Activated CD8-positive, alpha-beta memory T cell treated with anti-CD3 and anti-CD28 coated beads for 1 hour (primary cell): ENCODE measurements at places on chromosomes 1 and 21.

DNA sequence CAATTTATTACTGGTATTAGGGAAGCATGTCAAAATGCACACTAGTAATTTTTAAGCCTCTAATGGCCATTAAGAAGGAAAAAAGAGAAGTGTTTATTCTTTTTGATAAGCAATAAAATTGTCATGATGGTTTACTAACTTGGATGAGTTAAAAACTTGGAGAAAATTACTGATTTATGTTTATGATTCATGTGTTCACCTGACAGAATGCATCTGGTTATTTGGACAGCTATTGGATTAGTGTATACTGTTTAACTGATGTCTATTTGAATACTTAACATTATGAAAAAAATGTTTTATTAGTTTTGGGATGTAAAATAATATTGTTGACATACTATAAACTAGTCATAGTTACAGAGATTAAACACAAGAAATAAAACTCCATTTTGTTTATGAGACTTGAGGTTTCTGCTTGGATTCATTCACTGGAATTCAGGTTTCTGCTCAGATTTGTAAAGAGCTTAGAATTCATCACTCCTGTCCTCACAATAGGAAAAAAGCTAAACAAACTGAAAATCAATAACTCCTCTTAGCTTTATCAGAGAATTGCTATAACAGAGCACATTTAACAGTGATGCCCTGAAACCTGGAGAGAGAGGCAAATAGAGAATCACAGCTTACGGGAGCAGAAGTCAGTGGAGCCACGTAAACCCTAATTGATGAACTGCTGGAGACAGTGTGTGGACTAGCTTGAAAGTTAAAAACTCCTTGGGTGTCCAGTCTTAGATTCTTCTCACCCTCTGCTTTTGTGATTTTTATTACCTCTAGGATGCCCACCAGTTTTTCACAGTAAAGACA, 56.7 kb downstream of the RALGPS2 start:
- no peak for DNase-seq

GRCh38 chr1:7177438-7178146, 392.3 kb downstream of the CAMTA1 start:
- no peak for DNase-seq

DNA sequence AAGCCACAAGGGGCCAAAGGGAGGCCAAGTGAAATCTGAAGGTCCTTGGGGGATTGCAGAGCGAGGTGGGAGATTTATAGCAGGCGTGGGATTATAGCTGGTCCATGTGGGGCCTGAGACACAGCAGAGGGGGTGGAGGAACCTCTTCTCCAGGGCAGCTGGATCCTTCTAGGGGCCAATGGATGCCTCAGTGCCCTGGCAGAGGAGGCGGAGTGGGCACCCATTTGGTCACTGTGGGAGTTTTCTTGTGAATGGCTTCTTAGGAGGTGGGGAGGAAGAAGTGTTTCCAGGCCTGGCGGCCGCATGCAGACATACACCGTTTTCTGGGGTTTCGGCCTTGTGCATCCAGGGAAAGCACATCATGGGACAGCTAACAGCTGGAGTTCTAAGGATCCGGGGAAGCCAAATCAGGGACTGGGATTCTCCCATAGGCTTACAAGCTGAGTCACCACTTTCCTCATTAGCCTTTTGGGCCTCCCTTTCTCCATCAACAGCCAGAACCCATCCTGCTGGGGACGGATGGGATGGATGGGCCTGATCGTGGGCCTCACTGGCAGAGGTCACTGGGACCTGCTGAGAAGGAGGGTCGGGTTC, 76.5 kb downstream of the RHOU start:
- DNase-seq, result no peak

GRCh38 chr1:26994787-26995517, 1.5 kb downstream of the TRNP1 start:
- no peak for DNase-seq

DNA sequence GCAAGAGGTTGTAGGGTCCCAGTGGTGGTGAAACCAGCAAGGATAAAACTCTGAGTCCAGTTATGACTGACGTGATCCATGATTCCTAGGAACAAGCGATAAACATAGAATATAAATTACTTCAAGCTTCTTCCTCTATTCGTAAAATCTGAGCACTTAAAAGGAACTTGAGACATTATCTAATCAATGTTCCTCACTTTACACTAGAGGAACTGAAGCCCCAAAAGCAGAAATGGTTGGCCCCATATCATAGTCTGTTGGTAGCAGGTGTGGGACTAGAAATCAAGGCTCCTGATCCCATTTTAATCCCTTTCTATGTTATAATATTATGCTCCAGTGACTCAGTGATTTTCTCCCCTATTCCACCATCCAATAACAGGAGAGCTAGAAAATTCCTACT, 21.9 kb upstream of the MNDA start:
- DNase-seq, result no peak

GRCh38 chr21:33212159-33212851, 17.4 kb upstream of the IFNAR2 start:
- no peak for DNase-seq

DNA sequence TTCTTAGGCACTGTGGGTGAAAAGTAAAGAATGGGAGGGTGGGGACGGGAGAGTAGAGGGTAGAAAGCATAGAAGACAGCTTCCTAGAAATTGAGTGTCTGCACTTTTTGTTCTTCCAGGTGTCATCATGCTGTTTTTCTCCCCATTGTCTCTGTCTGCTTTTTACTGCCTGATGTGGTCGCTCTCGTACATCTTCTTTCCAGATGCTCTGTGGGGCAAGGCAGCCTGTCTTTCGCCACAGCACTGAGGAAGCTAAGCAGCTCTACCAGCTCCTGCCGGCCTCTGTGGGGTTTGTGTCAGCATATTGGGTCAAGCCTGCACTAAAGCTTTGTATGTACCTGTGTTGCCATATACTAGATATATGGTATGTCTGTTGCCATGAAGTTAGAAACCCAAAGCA, 13.2 kb downstream of the TMEM269 start:
- DNase-seq, result no peak

DNA sequence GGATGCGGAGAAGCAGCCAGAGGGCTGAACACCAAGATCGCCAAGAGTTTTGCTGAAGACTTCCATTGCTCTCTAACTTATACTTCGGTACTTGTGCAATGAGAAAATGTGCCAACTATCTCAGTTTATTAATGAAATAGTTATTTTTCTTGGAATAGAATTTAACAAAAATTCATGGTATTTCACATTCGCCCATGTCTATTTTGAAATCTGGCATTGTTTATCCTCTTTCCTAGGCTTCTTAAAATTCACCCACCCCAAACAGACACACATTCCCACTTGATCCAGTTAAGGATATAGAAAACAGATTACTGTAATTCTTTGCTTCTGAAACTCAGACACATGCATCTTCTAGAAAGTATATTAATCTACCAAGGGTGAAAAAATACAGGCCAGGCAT, 56.3 kb upstream of the ADAMTS5 start:
- DNase-seq, result no peak

DNA sequence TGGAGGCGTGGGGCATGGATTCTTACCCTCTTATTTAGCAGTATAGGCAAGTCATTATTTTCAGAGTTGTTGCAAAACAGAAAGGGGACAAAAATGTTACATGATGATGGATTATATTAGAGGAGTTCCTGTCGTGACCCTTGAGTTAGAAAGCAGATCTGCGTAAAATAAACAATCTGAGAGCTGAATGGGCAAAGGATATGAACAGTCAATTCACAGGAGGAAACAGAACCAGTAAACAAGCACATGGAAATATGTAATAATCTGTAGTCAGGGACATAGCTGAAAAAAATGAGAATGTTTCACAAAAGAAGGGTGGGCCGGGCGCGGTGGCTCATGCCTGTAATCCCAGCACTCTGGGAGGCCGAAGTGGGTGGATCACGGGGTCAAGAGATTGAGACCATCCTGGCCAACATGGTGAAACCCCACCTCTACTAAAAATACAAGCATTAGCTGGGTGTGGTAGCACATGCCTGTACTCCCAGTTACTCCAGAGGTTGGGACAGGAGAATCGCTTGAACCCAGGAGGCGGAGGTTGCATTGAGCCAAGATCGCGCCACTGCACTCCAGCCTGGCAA, 20.9 kb downstream of the RCAN1 start:
- DNase-seq, result no peak

DNA sequence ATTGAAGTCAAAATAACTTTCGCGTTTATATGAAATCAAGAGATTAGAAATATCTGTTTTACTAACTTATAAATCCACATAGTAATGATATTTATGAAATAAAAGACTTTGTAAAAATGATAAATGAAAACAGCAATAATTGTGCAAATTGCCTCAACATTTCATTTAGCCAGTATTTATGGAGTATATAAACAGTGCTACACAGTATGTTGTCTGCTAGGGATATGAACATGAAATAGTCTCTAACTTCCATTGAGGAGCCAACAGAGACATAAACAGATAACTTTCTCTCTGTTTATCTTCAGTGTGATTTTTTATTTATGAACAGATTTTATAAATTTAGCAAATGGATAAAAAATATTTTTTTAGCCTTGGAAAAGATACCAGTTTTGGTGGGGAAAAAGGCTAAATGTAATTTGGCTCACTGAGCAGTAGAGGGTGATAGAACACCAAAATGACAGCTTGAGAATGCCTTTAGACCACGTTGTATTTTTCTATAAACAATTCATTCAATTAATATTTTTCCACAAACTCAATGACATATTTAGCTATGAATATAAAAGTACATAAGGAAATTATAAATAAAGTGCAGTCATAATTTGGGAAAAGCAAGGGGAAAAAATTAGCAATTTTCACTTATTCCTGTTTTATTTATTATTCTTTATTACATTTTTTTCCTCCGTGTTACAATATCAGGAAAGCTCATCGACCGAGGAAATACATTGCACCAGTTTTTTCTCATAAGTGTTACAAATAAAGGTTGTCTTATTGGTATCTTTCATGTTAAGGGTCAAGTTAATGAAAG, 47.5 kb upstream of the EEIG2 start:
- no peak for DNase-seq

DNA sequence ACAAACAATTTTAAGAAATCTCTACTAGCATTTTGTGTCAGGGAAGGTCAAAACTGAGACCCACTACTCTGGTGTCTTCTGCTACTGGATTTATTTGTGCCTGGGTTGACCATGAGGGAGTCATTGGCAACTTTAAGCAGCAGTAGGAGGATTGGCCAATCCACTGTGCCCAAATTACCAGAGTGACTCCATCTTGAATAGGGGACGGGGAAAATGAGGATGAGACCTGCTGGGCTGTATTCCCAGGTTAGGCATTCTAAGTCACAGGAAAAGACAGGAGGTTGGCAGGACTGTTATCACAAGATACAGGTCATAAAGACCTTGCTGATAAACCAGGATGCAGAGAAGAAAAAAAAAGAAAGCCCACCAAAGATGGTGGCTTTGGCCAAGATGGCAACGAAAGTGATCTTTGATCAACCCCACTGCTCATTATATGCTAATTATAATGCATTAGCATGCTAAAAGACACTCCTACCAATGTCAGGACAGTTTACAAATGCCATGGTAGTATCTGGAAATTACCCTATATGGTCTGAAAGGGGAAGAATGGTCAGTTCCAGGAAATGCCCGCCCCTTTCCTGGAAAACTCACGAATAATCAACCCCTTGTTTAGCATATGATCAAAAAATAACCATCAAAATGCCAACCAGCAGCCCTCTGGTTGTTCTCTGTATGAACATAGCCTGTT, 200.9 kb downstream of the LTN1 start:
- DNase-seq, result no peak

DNA sequence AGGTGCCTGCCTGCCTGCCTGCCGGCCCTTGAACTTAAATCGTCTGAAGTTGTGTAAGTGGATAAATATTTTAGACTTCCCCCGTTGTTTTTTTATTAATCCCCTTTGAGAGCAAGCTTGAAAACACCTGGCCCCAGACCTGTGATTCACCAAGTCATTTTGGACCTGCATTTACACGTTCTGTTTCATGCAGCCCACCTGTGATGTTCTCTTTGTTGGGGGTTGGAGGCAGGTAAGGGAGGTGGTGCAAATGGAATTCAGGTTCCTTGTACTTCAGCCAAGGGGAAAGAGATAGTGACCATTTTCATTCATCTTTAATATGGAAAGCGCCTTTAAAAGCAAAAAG, 1.2 kb downstream of the SLC37A1 start:
- DNase-seq, result no peak

GRCh38 chr1:156386949-156387869, 18.2 kb downstream of the RHBG start:
- no peak for DNase-seq

GRCh38 chr1:113660088-113660487, 99.2 kb downstream of the PHTF1 start:
- DNase-seq, result no peak

DNA sequence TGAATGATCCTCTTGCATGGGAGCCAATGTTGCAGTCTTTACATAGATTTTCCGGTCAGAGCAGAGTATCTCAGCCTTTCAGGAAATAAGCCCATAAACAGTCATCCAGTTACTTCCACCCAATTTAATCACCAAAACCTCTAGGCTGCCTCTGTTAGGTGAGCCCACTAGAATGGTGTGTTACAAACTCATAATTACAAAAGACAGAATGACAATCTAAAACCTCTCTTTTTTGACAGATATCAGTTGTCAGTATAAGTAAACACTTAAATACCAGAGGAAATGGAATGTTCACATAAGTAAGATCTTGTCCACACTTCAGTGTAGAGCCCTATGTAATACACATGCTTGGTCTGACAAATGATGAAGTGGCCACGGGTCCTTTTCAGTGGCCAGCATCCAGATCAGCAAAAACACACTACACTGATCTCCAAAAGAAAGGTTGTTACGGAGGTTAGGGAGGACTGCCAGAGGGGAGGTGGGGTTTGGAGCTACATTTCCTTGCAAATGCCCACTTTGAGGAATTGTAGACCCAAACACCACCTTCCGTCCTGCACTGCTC, 71.3 kb upstream of the FBXO28 start:
- DNase-seq, result no peak

GRCh38 chr1:60948486-60948885, 133.9 kb upstream of the NFIA start:
- DNase-seq, result no peak

GRCh38 chr1:107323784-107324183, 182.9 kb downstream of the NTNG1 start:
- DNase-seq, result no peak

DNA sequence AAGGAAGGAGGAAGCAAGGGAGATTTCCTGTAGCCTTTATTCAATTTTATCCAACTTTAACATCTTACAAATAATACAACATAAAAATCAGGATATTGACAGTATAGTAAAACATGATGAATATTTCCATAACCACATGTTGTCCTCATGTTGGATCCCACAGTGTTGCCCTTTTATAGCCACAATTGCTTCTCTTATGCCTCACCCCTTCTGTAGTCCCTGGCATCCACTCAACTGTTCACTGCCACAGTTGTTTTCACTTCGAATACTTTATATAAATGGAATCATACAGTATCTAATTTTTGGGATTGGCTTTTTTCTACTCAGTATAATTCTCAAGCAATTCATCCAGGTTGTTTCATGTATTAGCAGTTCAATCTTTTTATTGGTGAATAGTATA, 44.8 kb downstream of the SRSF11 start:
- no peak for DNase-seq
